CD4-positive, alpha-beta T cell treated with Interleukin-4 for 4 hours (primary cell): ENCODE measurements at places on chromosomes 4 and X.

DNA sequence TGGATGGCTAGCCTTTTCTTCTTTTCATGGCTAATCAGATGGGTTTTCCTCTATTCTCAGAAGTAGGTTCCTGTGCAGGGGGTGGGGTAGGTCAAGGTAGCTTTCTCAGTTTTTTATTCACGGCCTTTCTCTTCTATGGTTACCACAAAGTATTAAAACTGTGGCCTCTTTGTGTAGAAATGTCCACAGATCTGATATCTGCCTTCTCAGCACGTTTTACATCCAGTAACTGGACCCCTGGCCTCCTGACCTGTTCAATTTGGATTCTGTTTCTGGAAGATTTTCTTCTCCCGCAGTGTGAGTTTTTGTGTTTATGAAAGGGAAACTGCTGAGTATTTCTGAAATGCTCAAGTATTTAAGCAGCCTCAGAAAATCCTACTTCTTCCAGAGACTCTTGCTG is 688.5 kb downstream of the RAPGEF2 start:
- DNase-seq, result no peak

- no peak for DNase-seq
Measured at GRCh38 chr4:145830699-145831098, 107.9 kb downstream of the ZNF827 start.

DNA sequence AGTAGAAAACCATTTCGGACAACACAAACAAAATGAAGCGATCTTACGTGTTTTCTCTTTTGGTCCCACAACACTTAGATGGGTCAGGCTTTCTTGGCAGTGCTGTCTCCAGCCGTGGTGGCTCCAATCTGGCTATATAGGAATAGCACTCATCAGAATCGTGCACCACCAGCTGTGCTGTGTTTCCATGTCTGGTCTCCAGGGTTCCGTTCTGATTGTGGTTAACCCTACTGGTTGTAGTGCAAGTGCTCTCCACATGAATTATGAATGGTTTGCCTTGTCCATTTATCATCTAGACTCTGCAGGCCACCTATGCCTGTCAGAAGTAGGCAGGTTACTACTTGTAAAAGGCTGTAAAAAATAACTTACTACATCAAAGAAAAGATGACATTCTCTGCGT is 536.3 kb downstream of the IQCM start:
- DNase-seq, result no peak

DNA sequence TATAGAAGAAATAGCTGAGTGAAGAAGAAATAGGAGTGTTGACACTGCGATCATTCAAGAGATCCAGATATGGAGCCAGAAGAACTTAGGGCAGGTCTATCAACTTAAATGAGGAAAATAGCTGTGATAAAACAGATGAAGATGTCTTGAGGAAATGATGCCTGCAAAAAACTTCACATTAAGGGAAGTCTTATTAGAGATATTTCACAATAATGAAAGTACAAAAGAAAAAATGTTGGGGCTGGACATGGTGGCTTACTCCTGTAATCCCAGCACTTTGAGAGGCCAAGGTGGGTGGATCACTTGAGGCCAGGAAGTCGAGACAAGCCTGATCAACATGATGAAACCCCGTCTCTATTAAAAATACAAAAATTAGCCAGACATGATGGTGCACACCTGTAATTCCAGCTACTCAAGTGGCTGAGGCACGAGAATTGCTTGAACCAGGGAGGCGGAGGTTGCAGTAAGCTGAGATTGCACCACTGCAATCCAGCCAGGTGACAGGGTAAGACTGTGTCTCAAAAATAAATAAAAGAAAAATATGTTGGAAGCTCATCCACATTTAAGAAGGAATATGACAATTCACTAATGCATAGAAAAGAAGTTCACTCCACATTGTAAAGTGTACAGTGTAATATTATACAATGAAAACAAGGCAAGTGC is 56.3 kb downstream of the PKD2 start:
- no peak for DNase-seq

DNA sequence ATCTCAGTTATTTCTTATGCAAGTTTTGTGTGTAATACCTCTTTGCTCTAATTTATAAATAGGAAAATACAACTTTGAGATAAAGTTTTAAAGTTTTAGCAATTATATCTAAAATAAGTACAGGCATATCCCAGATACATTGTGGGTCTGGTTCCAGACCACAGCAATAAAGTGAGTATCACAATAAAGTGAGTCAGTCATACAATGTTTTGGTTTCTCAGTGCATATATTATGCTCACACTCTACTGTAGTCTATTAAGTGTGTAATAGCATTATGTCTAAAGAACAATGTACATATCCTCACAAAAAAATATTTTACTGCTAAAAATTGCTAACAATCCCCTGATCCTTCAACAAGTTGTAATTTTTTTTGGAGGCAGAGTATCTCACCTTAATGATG is 49.2 kb downstream of the ANAPC10 start:
- DNase-seq, result no peak

- DNase-seq, result no peak
Measured at GRCh38 chr4:165457793-165458192, 79.0 kb downstream of the CPE start.

DNA sequence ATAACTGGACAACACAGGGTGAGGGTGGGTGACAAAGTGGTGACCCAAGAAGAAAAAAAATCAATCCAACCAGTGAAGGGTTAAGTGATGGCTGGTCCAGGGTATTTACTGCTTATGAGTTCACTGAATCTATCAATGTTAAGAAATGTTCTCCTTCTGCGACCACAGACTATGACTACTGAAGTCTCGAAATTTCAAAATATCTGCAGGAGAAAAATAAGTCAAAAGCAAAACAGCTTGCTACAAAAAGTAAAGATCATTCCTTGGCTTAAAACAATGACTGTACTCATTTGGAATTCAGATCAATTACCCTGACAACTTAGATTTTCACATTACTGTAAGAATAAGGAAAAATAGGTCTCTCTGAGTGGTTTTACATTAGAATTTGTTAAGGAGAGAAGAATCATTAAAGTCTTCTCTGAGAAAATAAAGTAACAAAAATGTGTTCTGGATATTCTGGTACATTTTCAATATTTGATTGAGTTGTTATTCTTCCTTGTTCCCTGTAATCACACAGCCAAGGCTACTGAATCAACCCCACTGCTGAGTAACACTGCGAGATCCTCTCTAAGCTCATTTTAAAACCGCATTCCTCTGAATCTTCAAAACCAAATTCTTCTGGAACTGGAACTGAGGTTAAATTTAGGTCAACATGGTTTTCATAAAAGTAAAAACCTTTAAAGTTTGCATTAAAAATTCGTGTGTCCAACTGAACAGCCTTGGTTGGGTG is 22.7 kb downstream of the SMPX start:
- DNase-seq, result no peak

DNA sequence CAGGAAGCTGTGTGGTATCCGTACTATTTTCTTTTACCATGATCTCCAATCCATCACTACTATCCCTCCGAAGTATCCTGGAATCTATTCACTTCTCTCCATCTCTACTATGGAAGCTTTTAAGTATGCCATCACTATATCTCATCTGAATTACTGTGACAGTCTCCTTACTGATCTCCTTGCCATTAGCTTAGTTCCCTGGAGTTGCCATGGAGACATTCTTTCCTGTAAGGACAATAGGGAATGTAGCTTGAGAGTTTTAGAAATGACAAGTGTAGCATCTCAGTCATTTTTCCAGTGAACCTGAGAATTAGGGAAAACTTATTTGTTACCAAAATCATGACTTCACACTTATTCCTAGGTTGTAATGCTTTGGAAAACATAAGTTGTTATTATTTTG is 86.3 kb downstream of the HPGD start:
- no peak for DNase-seq

DNA sequence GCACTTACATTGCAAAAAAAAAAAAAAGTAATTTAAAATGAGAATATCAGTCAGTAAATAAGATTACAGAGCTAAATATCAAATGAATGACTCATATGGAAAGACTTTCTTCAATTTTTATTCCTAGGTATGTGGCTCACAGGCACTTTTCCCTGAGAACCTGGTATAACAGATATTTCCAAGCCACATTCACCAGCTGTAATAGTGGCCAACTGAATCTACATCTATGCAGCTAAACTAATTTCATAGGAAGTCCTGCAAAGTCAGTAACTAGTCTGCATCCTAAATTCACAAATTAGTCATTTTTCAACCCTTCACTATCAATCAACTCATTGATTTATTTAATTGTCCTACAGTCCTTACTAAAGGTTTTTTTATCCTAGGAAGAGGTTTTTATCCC is 5.6 kb downstream of the PDE5A start:
- DNase-seq, result no peak

GRCh38 chr4:68373513-68373912 is 23.6 kb upstream of the YTHDC1 start:
- peak; percentile 74 for DNase-seq

DNA sequence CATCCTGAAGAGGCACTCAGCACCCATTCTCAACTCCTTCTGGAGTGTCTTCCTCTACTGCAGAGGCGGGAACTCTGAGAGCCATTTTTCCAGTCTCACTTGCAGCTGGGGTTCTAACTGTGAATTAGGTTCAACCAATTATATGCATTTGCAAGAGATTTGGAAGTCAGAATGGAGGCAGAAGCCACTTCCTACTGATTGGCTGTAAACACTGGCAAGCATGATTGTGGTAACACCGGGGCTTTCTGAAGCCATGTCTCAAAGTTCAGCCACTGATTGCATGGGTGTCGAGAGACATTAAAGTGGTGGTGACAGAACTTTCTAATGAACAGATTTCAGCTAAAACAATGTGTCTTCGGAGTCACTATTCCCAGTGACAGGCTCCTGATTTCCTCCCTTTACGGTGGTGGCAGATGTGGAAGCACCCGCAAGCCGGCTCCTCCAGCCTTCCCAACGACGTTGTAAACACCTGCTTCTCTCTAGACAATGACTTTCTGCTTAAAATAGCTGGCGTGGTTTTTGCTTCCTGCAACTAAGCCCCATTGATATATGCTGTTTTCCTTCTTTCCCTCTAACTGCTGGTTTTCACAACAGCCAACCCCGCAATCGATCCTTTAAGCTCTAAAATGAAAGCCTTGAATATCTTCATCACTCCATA is 92.0 kb downstream of the IRF2 start:
- no peak for DNase-seq

DNA sequence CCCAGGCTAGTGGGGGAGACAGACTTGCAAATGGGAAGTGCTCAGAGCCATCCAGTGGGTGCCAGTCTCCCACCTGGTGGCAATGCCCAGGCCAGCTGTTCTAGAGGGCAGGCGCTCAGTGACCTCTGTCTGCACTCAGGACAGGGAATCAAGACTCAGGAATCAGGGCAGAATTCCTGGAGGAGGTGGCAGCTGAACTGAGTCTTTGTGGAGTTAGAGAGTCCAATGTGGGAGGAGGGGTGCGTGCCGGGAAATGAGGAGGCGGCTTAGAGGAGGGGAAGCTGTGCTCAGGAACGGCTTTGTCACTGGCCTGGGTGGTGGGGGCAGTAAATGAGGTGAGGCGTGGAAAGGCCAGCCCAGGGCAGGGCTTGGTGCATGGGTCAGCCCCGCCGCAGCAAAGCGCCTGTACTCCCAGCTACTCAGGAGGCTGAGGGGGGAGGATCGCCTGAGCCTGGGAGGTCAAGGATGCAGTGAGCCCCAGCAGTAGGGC is 31.3 kb upstream of the SORCS2 start:
- no peak for DNase-seq

GRCh38 chr4:25129917-25130316 is 30.3 kb downstream of the SEPSECS start:
- DNase-seq, result no peak

DNA sequence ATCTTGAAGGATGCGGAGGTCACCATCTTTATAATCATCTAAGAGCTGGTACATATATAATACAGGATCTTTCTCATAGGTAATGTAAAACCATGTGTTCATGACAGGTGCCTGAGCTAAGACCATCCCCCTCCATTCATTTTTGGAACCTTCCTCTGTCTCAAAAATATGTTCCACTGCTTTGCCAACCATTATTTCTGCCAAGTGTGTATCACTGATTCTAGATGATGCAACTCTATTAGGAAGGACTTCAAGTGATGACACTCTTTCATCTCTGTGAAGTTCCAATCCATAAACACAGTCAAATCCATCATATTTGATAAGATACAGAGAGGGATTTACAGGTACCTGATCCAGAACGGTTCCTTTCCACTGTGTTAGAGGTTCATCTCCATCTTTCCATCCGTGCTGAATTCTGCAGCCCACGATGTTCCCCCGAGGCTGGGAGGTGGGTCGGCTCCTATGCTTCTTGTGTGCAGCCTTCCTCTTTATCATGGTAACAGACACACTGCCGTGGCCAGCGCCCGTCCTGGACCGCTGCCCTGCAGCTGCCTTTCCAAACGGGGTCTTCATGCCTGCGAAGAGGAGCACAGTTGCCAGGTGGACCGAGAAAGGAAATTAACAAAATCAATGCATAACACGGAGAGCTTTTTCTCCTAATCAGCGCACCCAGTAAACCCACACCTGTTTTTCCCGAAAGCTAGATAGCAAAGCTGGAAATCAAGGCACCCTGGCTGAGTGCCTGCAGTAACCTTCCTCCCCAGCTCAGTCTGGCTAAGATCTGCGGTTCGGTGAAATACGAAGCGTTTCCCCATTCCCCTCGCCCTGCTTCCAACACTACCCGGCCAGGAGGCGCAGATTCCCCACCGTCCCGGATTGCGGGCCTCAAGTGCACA is 718 bp downstream of the SPIN3 start:
- no peak for DNase-seq

- DNase-seq, result no peak
Measured at GRCh38 chr4:97394653-97395052, 748.6 kb downstream of the STPG2 start.

GRCh38 chr4:39323821-39324220 is 42.3 kb downstream of the RFC1 start:
- no peak for DNase-seq

- DNase-seq, result no peak
Measured at GRCh38 chrX:110082161-110082560, 79.2 kb downstream of the TMEM164 start.
